Activated T-helper 17 cell treated with anti-CD3 and anti-CD28 coated beads, Interleukin-2, amount 50 U/mL, for 72 hours (primary cell): ENCODE measurements at places on chromosomes 6 and 20.

- ATAC-seq = no peak
Measured at GRCh38 chr6:88662163-88662580, 301.2 kb downstream of the RNGTT start.

DNA sequence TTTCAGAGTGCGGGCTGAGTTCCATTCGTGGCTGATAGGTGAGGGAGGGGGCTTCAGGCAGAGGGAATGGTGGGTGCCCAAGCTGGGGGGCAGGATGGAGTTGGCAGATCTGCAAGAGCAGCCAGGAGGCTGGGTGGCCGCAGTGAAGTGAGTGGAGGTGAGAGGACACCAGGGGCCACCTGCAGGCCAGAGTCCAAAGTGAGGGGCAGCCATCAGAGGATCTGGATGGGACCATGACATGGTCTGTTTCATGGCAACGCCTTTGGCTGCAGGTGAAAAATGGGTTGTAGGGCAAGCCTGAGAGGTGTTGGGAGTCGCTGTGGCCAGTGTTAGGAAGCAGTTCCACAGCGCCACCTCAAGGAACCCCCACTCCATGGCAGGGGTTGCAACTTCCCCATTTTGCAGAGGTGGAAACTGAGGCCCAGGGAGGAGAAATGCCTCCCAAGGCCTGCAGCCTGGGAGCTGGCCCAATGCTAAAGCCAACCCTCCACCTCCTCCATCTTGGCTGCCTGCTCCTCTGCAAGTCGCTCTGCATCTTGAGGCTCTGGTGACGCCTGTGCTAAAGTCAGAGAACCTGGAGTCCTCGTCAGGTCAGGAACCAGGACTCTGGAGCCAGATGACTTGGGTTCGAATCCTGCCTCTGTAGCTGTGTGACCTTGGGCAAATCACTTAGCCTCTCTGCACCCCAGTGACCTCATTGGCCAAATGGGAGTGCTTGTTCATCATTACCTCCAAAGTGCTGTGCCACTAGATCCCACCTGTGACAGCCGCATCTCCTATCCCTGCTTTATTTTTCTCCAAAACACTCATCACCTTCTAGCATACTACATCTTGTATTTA, 153.8 kb downstream of the CEBPB start:
- no peak for ATAC-seq

DNA sequence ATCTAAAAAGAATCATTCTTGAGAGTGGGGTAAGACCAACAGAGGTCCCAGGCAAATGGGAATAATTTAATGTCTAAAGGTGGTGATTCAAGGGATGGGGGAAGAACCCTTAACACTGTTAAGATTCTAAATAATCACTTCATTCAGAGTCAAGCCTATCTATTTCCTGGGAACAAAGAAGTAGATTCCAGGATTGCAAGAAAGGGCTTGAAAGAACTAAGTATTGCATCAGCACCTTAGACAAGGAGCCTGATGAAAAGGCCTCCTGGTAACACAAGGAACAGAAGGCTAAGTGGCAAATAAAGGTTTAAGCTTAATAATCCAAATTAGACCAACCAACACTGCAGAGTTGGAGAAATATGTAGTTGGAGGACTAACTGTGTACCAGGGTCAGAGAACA, 620.7 kb upstream of the BTBD3 start:
- no peak for ATAC-seq

DNA sequence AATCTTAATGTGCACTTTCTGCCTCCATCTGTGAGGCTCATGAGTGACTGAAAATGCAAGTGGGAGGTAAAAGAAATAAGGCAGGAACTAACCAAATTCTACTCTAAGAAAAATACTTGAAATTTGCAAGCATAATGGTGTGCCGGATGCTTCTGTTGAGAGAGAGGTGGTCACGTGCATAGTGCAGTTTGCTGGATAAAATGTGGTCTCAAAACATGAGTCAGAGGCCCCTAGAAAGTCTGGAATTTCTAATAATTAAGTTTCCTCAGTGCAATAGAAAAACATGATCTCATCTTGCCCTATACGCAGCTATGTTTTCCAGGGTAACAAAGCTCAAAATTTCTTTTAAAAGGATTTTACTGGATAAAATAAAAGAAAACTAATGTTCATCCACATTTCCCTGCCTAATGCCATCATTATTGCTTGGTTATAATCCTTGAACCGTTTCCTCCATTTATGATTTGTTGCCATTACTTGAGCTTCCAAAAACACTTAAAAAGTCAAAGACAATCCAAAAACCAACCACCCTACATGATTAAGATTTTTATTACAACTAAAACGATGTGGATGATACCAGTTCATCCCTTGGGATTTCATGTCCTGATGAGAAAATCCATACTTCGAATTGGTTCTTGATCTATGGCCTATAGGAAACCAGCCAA, 351.7 kb upstream of the ARID1B start:
- ATAC-seq = no peak

DNA sequence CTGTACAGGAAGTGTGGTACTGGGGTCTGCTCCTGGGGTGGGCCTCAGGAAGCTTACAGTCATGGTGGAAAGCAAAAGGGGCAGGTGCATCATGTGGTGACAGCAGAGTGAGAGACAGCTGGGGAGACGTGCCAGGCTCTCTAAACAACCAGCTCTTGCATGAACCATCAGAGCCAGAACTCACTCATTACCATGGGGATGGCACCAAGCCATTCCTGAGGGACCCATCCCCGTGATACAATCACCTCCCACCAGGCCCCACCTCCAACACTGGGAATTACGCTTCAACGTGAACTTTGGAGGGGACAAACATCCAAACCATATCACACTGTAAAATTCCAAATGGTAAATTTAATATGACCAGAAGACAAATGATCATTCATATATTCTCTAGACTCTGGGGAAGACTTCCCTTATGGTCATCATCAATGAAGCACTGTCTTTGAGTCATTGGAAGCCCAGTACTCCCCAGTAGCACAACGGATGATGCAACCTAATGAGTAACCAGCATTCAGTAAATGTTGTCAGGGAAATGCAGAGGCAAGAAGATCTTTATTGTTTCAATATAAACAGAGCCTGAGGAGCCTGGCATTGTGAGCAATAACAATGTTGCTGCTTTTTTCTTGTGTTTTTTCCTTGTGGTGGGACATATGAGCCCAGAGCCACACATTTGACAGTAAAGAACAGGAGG, 48.2 kb upstream of the RALY start:
- no peak for ATAC-seq

DNA sequence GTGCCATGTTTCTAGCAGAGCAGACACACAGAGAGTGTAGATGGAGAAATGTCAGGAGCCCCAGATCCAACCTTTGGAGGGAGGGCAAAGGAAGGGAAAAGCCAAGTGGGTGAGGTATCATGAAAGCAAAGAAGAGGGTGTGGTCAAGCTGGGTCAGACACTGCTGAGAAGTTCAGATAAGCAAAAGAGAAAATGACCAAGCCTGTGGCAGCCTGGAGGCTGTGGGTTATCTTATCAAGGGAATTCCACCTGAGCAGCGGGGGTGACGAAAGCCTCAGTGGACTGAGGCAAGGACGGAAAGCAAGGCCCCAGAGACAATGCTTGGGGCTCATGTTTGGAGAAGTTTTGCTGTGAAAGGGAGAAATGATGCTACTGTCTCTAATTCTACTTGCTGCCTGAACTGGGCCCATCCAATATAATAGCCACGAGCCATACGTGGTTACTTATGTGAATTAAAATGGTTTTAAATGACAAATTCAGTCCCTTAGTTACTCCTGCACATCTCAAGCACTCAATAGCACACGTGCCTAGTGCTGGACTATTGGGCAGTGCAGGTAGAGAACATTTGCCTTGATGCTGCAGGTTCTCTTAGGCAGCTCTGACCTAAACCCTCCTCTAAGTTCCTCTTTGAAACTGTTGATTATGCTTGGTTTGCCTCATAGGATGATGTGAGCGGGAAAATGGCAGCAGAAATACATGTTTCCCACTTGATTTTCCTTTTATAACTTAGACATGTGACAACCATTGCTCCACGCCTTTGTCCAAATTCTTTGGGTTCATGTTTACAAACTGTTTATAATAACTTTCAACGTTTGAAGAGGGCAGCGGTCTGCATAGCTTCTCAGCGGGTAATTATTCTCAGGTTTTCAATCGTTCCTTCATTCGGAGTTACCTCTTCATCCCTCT, 63.7 kb downstream of the SLC22A23 start:
- ATAC-seq = no peak

GRCh38 chr6:79898076-79898475, 49.3 kb downstream of the ELOVL4 start:
- no peak for ATAC-seq

DNA sequence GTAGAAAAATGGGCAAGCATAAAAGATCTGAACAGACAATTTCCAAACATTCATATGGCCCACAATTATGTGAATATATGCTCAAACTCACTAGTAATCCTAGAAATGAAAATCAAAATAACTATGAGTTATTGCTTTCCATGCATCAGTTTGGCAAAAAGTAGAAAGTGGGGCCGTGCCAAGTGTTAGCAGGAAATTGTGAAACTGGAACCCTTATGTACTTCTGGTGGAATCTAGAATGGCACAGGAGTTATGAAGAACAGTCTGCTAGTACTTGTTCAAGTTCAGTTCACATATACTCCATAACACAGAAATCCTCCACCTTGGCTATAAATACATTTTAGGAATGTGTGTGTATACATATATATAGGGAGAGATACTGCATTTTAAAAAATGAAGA, 89.8 kb downstream of the EYA2 start:
- ATAC-seq = no peak

DNA sequence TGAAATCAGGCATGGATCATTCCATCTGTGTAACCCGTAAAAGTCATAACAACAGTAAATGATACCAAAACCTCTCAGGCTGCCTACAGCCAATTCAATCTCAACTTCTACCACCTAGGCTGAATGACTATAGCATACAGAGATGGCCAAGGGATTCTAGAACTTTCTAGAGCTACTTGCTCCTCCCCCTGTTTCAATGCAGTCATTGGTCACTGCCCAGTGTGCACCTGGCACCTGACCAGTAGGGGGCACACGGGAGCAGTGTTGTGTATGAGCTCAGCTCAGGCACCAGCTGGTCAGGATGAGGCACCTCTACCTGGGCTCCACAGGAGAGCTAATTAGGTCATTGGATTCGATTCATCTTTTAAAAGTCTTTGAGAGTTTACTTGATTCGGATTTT, 86.2 kb downstream of the PLEKHG1 start:
- ATAC-seq = peak; percentile 97

- ATAC-seq = no peak
Measured at GRCh38 chr20:20561841-20562240, 150.6 kb downstream of the RALGAPA2 start.

DNA sequence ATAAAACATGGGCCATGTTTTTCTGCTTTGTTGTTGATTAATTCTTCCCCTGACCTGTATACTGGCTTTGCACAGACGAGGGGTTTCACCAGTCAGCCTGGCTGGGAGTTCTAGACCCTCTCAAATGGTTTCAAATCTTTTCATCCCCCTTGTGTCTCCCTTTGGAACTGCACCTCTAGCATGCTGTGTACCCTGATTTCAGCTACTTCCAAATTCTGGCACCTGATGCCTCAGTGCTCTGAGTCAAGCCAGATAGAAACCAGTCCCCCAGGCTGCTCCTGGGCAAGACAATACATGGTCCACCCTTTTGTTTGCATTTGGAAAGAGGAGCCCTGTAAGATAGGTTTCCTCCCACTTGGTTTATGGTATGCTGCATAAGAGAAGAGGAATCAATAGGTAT, 290.2 kb downstream of the BTBD3 start:
- ATAC-seq = no peak

DNA sequence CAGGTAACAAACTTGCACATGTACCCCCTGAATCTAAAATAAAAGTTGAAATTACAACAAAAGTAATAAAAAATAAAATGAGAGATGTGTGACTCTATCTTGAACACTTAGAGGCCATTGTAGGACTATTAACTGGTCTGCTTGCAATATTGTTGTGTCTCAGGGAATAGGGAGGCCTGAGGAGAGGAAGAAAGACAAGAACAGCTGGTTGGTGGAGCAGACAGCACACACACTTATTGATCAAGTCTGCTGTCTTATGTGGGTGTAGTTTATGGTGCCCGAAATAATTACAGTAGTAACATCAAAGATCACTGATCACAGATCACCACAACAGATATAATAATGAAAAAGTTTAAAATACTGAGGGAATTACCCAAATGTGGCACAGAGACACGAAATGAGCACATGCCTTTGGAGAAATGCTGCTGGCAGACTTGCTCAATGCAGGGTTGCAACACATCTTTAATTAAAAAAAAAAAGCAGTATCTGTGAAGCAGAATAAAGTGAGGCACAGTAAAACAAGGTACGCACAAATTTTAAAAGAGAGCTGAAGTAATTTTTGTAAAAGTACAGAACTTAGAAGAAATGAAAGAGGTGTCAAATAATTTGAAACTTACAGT, 110.1 kb upstream of the HDAC2 start:
- ATAC-seq = no peak

DNA sequence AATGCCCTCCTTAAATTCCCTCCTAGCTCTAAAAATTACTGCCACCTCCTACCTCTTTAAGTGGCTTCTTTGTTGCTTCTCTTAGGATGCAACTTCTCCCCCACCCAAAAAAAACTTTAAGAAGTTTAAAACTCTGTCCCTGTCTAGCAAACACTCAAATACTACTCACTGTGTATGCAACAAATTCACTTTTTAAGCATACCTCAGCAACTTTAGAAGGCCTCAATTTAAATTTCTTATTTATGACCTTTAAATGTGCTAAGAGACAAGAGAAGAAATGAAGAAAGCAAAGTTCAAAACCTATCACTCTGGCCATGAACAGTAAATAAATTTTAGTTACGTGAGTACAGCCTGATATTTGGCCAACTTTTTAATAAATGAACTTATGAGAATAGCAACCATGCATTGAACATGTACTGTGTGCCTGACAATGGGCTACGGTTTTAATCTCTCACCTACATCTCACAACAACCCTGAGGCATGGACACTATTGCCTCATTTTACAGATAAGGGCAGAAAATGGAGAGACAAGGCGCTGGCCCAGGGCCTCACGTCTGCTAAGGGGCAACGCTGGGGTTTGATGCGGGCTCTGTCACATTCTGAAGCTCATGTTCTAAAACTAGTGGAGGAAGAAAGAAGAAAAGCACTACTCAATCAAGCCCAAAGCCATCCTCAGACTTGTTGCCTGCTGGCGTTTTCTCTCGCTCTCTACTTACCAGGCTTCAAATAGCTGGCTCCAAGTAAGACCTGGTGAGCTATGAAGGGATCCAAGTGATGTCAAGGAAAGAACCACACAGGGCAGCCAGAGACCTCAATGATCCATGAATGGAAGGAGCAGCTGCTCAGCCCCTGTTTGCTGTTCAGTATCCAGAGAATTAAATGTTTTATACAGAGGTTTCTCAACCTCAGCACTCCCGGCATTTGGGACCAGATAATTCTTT, 99.8 kb downstream of the TBC1D7 start:
- ATAC-seq = no peak

DNA sequence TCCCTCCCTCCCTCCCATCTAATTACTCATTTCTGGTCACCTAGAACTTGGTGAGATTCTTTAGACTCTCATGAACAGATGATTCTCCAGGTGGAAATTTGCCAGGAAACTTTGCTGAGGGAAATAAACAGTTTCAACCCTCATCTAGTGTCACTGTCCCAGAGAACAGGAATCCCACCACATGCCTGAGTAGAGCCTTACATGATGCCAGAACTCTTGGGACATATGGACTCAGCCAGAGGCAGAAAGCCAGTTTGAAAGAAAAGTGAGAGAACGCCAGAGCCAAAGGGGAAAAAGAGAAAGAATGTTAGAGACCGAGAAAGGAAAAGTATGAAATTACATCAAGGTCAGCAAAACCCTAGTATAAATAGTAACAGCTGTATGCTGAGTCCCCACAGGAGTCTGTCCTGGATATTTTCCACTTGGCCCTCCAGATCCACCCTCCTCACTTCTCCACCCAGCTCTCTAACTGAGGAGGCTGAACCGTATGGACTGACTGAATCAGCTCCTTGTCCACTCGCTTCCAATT, 127.5 kb upstream of the COL21A1 start:
- ATAC-seq = no peak
